ENCODE measurements at places on chromosomes 3 and 15.

- no peaks in the 10 kb centered on the region for H3K27me3 ChIP-seq
- no peaks in the 10 kb centered on the region for H3K36me3 ChIP-seq
- H3K4me1 ChIP-seq: no peaks in the 10 kb centered on the region
- no peak overlapping the region for H3K4me3 ChIP-seq
- H3K27ac ChIP-seq: no peak overlapping the region
These were observed 45.4 kb upstream of the CTSH start for GRCh38 chr15:78990278-78990677.

GRCh38 chr3:168517249-168518071 is 421.7 kb upstream of the GOLIM4 start:
- H3K4me1 ChIP-seq: no peaks in the 10 kb centered on the region
- H3K36me3 ChIP-seq: peaks cover 2% of the 10 kb centered on the region
- DNase-seq: no peak
- no peak overlapping the region for H3K4me3 ChIP-seq

GRCh38 chr15:33113666-33114373 is 80.7 kb downstream of the FMN1 start:
- H3K4me1 ChIP-seq: peaks cover 4% of the 10 kb centered on the region
- H3K27me3 ChIP-seq: no peaks in the 10 kb centered on the region
- no peak for DNase-seq
- no peak overlapping the region for H3K4me3 ChIP-seq
- H3K36me3 ChIP-seq: no peaks in the 10 kb centered on the region

GRCh38 chr3:107142171-107142570 is 235.1 kb upstream of the CCDC54 start:
- no peaks in the 10 kb centered on the region for H3K36me3 ChIP-seq
- DNase-seq: no peak
- no peak overlapping the region for H3K27ac ChIP-seq
- no peaks in the 10 kb centered on the region for H3K27me3 ChIP-seq
- H3K4me3 ChIP-seq: no peak overlapping the region

- no peaks in the 10 kb centered on the region for H3K4me1 ChIP-seq
- no peak overlapping the region for H3K4me3 ChIP-seq
- H3K36me3 ChIP-seq: no peaks in the 10 kb centered on the region
- no peaks in the 10 kb centered on the region for H3K27me3 ChIP-seq
- H3K27ac ChIP-seq: no peak overlapping the region
These were observed 5.8 kb downstream of the ISLR start for GRCh38 chr15:74179101-74179841.

- H3K27me3 ChIP-seq: no peaks in the 10 kb centered on the region
- no peak for DNase-seq
- no peak overlapping the region for H3K27ac ChIP-seq
- no peak overlapping the region for H3K4me3 ChIP-seq
These were observed 142.2 kb downstream of the MYO9A start for GRCh38 chr15:71975816-71976150.

- peak overlapping the region; percentile 49 for H3K27ac ChIP-seq
- H3K4me1 ChIP-seq: peaks cover 78% of the 10 kb centered on the region
- H3K27me3 ChIP-seq: no peaks in the 10 kb centered on the region
- no peaks in the 10 kb centered on the region for H3K36me3 ChIP-seq
- H3K4me3 ChIP-seq: peak overlapping the region; percentile 42
- peak; percentile 71 for DNase-seq
These were observed 141.5 kb upstream of the TBL1XR1 start for GRCh38 chr3:177338697-177339219.

GRCh38 chr3:106611116-106611515 is 742.3 kb upstream of the CBLB start:
- H3K27me3 ChIP-seq: no peaks in the 10 kb centered on the region
- no peak overlapping the region for H3K27ac ChIP-seq
- H3K4me1 ChIP-seq: no peaks in the 10 kb centered on the region
- H3K4me3 ChIP-seq: no peak overlapping the region
- no peaks in the 10 kb centered on the region for H3K36me3 ChIP-seq

GRCh38 chr3:172478116-172478515 is 29.9 kb upstream of the GHSR start:
- no peaks in the 10 kb centered on the region for H3K36me3 ChIP-seq
- H3K4me1 ChIP-seq: no peaks in the 10 kb centered on the region
- peak; percentile 1 for DNase-seq
- H3K27me3 ChIP-seq: no peaks in the 10 kb centered on the region

- peak overlapping the region; percentile 68 for H3K27ac ChIP-seq
- peak; percentile 67 for DNase-seq
- peaks cover 12% of the 10 kb centered on the region for H3K36me3 ChIP-seq
- peaks cover 41% of the 10 kb centered on the region for H3K4me1 ChIP-seq
- H3K27me3 ChIP-seq: no peaks in the 10 kb centered on the region
These were observed 29.5 kb downstream of the CCDC12 start for GRCh38 chr3:46946856-46947545.

- H3K4me1 ChIP-seq: peaks cover 10% of the 10 kb centered on the region
- no peaks in the 10 kb centered on the region for H3K27me3 ChIP-seq
- no peak overlapping the region for H3K4me3 ChIP-seq
- H3K36me3 ChIP-seq: peaks cover 69% of the 10 kb centered on the region
- H3K27ac ChIP-seq: no peak overlapping the region
These were observed 40.6 kb downstream of the MYO5C start for GRCh38 chr15:52255008-52255407.

- H3K27ac ChIP-seq: no peak overlapping the region
- H3K36me3 ChIP-seq: no peaks in the 10 kb centered on the region
These were observed 775.9 kb downstream of the AGBL1 start for GRCh38 chr15:86855307-86856291.

DNA sequence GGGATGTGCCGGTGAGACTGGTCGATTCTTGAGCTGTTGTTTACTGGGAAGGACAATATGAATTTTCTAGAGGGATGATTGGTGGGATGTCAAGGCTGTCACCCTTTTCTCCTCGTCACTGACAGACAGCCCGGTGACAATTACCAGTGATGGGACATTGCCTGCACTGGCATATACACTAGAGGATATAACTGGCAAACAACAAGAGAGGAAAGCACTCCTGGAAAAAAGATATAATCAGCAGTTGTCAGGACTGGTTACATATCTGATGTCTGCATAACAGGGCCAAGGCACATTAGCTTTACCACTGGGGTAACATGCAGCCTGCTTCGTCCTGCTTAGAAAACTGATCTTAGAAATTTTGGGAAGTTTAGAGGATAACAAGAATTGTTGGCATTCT is 131.1 kb downstream of the ROBO2 start:
- H3K27ac ChIP-seq: no peak overlapping the region
- no peaks in the 10 kb centered on the region for H3K4me1 ChIP-seq
- DNase-seq: no peak
- H3K36me3 ChIP-seq: no peaks in the 10 kb centered on the region
- H3K27me3 ChIP-seq: no peaks in the 10 kb centered on the region
- H3K4me3 ChIP-seq: no peak overlapping the region

- H3K4me1 ChIP-seq: no peaks in the 10 kb centered on the region
- H3K36me3 ChIP-seq: no peaks in the 10 kb centered on the region
- H3K27me3 ChIP-seq: no peaks in the 10 kb centered on the region
- no peak overlapping the region for H3K27ac ChIP-seq
These were observed 454.1 kb upstream of the BCHE start for GRCh38 chr3:166291186-166291955.

DNA sequence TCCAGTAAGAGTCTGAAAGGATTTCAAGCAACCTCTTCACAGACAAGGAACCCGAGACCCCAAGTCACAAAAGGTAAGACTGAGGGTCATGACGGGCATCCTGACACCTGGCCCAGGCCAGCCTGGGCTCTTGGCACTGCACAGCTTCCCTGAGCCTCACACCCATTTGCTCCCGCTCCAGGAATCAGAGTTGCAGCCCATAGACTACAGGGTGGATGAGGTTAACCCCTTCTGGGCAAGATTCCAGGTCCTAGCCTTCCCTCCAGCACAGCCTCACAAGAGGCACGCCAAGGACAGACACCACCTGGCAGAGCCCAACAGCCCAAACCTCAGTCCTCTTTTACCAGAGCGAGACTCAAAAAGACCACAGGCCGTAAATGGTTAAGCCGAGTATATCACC is 36.2 kb downstream of the RBPMS2 start:
- DNase-seq: no peak
- no peaks in the 10 kb centered on the region for H3K27me3 ChIP-seq
- no peaks in the 10 kb centered on the region for H3K36me3 ChIP-seq
- no peak overlapping the region for H3K4me3 ChIP-seq
- peaks cover 3% of the 10 kb centered on the region for H3K4me1 ChIP-seq

DNA sequence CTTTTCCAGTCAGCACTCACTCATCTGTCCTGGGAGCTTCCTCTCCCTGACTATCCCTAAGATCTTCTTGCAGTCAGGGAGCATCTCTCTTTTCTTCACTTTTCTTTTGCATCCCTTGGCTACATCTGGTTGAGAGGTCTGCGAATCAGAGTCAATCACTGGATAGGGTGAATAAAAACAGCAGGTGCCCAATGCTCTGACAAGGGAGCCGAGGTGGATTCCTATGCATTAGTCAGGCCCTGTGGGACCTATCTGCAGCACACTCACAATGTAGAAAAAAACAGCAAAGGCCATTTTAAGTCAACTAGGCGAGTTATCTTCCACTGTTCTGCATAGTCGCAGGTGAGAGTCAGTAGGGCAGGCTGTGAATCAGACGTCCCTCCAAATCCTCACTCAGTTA is 35.5 kb downstream of the DZIP1L start:
- no peak overlapping the region for H3K27ac ChIP-seq
- no peak overlapping the region for H3K4me3 ChIP-seq
- H3K4me1 ChIP-seq: no peaks in the 10 kb centered on the region

GRCh38 chr3:44923632-44924456 is 49.4 kb downstream of the TGM4 start:
- H3K4me3 ChIP-seq: no peak overlapping the region
- peak; percentile 10 for DNase-seq
- no peaks in the 10 kb centered on the region for H3K27me3 ChIP-seq
- H3K27ac ChIP-seq: no peak overlapping the region
- H3K36me3 ChIP-seq: peaks cover 12% of the 10 kb centered on the region

DNA sequence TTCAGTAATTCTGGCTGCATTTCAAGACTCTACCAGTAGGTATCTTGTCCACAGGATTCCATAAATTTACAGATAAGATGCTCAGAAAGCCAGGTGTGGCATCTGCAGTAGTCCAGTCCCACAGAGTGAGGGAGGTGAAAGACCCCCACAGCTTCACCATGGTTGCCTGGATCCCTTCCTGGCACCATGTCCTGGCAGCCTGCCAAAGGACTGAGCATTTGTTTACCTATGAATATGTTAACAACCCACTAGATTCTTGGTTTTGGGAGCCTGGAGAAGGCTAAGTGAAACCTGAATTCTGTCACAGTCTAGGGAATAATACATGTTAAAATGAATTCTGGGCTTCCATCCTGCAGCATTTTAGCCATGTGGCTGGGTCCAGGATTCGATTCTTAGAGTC is 14.9 kb downstream of the CHST2 start:
- H3K27ac ChIP-seq: no peak overlapping the region
- no peak overlapping the region for H3K4me3 ChIP-seq
- H3K27me3 ChIP-seq: no peaks in the 10 kb centered on the region
- H3K36me3 ChIP-seq: no peaks in the 10 kb centered on the region

- H3K4me1 ChIP-seq: no peaks in the 10 kb centered on the region
- DNase-seq: no peak
- no peak overlapping the region for H3K4me3 ChIP-seq
- H3K27me3 ChIP-seq: no peaks in the 10 kb centered on the region
These were observed 135.7 kb upstream of the RAD18 start for GRCh38 chr3:9098716-9099675.

DNA sequence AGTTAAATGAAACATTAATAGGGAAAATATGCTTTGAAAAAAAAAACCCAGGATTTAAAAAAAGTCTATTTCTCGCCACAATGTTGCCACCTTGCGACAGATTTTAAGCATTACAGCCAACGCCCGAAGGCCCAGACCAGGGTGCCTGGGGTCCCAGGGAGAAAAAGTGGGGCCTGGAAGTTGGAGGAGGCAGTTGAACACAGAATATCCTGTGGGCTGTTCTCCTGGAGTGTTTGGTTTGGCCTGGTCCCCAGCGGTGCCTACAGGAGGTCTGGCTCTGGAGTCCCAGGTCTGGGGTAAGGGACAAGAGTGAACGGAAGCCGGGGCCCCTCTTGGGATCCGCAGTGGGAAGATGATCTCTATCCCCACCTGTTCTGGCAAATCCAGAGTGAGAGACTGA is 3.4 kb downstream of the RNU6-1 start:
- peak; percentile 65 for DNase-seq
- peak overlapping the region; percentile 57 for H3K4me3 ChIP-seq
- H3K27me3 ChIP-seq: peaks cover 55% of the 10 kb centered on the region
- no peaks in the 10 kb centered on the region for H3K36me3 ChIP-seq
- peaks cover 61% of the 10 kb centered on the region for H3K4me1 ChIP-seq

DNA sequence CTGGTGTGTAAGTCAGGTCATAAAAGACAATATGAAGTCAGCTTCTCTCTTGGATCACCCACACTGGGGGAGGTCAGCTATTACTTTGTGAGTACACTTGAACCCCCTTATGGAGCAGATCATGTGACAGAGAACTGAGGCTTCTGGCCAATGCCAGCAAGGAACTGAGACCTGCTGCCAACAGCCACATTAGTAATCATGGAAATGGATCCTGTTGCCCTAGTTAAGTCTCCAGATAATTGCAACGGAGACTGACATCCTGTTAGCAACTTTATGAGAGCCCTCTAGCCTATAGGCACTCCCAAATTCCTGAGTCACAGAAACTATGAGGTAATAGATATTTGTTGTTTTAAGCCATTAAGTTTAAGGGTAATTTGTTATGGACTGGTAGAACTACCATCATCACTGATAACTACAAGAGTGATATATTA is 110.4 kb upstream of the GMNC start:
- peaks cover 6% of the 10 kb centered on the region for H3K4me1 ChIP-seq
- DNase-seq: no peak
- no peaks in the 10 kb centered on the region for H3K27me3 ChIP-seq

DNA sequence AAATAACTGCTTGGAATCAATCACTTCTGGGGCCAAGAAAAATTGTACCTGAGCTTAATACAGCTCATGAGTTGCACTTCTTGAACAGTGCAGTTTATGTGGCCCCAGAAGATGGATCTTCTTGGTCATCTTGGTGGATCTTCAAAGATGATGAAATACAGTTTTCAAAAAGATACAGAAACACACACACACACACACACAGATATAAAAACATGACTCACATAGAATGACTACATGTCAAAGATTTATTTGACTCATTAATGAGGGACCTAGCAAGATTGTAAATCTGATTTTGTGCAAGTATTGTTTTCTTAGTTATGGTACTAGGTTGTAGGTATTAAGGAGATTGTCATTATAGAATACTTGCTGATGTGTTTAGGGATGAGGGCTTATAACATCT is 32.6 kb downstream of the PDCD6IP start:
- H3K27ac ChIP-seq: no peak overlapping the region
- H3K27me3 ChIP-seq: no peaks in the 10 kb centered on the region
- no peaks in the 10 kb centered on the region for H3K4me1 ChIP-seq
- no peak for DNase-seq
- H3K36me3 ChIP-seq: peaks cover 18% of the 10 kb centered on the region

DNA sequence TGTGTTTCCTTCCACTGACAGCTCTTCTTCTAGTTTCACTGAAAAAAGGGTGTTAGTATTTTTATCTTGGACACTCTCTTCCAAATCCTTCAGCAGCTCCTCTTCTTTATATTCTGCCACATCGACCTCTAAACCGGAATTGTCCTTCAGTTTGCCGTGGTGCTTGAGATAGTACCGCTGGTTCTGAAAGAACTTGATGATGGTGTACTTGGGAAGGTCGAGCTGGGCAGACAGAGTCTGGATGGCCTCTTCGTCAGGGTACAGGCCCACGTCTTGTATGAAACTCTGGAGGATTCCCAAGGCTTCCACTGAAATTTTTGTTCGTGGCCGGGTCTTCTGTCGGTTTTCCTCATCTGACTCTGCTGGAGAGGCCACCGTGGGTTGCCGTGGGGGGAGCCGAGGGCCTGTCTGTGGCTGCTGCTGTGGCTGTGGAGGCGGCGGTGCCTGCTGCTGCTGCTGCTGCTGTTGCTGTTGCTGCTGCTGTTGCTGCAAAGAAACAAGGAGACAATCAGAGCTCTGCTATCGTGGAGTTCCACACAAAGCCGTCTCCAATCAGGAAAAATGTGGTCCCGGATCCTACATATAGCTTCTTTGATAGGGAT is 75.8 kb downstream of the SATB1 start:
- DNase-seq: no peak
- peaks cover 20% of the 10 kb centered on the region for H3K36me3 ChIP-seq
- no peak overlapping the region for H3K27ac ChIP-seq
- H3K4me3 ChIP-seq: no peak overlapping the region
- no peaks in the 10 kb centered on the region for H3K4me1 ChIP-seq
